NCI-H2081 treated with DMSO at 0.1 percent for 48 hours (cell line): ENCODE measurements at places on chromosomes 16 and 17.
A peak's percentile ranks its signal among the peaks of the same experiment; 100 is the strongest.

DNA sequence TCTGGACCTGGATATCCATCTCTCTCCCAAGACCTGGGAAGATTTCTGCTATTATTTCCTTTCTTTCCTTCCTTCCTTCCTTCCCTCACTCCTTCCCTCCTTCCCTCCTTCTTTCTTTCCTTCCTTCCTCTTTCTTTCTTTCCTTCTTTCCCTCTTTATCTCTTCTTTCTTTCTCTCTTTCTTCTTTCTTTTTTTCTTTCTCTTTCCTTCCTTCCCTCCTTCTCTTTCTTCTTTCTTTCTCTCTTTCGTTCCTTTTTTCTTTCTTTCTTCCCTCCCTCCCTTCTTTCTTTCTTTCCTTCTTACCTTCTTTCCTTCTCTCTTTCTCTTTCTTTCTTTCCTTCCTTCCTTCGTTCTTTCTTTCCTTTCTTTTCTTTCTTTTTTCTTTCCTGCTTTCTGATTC lies 37.8 kb upstream of the N4BP1 start:
- DNase-seq, result no peak

DNA sequence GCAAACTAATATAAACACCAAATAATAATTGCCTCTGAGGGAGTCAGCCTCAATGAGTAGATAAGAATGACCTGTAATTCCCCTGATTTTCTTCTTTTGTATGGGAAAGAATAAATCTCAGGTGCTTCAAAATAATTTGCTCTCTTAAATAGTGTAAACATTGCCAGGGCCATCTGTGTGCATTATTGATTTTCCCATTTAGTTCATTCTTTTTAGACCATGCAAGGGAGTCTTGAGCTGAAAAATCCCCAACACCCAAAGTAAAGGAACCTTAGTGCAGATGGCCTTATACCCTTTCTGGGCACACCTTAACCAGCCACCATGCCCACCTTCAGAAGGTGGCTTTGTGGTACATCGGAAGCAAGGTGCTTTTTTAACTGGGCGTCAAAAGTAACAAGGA lies 267.2 kb downstream of the TMEM114 start:
- DNase-seq, result no peak

DNA sequence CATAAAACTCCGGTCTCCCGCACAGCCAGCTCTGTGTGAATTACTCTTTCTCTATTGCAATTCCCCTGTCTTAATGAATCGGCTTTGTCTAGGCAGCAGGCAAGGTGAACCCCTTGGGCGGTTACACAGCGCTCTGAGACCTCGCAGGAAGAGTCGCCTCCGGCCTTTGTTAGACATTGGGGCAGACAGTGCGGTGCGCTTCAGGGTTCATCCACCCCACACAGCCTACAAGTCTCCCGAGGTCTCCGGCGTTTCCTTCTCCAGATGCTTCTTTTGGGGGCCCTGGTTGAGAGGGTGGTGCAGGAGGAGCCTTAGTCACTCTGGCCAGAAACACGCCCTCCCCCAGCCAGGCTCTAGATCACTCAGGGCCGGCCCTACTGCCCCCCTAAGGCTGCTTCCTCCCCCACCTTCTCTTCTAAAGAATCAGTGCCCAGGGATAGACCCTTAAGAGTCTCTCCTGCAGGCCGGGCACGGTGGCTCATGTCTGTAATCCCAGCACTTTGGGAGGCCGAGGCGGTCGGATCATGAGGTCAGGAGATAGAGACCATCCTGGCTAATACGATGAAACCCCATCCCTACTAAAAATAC lies 1.7 kb upstream of the MSRB1 start:
- no peak for DNase-seq

DNA sequence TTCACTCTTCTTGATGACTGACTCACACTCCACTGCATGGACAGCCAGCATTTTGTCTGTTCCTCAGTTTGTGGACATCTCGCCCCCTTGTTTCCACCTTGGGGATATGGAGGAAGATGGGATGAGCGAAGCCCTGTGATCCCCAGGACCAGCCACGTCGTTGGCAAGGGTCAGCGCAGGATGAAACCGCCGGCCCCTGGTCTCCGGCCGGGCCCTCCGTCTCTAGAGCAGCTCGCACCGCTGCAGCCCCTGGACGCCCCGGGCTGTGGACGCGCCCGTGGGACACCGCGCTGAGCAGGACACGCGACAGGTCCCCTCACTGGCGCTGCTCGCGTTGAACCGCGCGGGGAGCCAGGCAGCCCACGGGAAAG lies 604 bp upstream of the ZC3H18 start:
- DNase-seq, result no peak

GRCh38 chr17:17696085-17696484 lies 14.8 kb downstream of the RAI1 start:
- DNase-seq, result no peak

DNA sequence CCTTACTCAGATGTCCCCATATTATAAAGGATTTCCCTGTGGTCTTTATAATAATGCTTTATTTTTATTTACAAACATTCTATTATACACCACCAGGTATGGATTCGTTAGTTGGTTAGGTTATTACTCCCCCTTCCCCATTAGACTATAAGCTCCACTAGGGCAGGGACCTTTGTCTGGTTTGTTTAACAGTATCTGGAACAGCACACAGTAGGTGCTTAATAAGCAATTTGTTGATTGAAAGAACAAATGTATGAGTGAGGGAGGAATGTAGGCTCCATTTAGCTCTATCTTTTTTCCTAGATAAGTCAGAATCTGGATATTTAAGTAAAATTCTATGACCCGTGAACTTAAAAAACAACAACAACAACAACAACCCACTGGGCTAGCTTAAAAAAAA lies 2.3 kb upstream of the PRKCB start:
- DNase-seq, result no peak

GRCh38 chr17:29615492-29616299 lies 7.0 kb downstream of the CORO6 start:
- DNase-seq, result peak; percentile 12

- no peak for DNase-seq
Observed at GRCh38 chr16:67039260-67040020, 10.5 kb downstream of the CBFB start.

DNA sequence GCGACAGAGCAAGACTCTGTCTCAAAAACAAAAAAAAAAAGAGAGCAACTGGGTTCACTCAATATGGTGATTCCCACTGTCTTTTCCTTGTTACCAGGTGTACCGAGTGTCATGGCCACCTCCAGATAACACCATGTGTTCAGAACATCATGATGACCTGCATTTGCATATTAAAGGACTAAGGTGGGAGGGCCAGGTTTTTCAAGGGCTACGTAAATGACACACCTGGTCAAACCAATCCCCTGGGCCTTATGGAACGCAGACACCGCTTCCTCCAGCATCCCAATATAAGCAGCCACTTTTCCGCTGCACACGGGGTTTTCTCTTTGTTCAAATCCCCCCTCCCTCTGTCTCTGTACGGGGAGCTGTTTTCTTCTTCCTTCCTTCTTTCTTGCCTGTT lies 29.3 kb downstream of the WSCD1 start:
- no peak for DNase-seq

- no peak for DNase-seq
Observed at GRCh38 chr17:79080761-79081290, 6.2 kb downstream of the ENGASE start.

DNA sequence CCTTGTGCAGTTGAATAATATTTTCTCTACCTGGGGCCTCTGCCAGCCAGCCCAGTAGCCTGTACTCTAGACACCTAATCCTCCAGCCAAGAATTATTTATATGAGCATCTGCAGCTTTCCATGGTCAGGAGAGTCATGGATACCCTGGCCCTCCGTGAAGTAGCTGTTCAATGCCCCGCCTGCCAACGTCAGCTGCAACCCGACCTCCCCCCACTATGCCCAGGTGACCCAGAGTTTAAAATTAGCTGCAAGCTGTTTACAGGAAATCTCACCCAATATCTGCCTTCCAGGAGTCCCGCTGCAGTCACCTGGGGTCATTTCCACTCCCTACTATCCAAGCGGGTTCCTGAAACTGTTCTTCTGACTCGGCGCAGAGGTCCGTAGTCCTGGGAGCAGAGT lies 12.3 kb downstream of the SDR42E2 start:
- no peak for DNase-seq

GRCh38 chr16:12740986-12741610 lies 62.6 kb downstream of the CPPED1 start:
- no peak for DNase-seq

- DNase-seq, result no peak
Observed at GRCh38 chr17:74773414-74773813, 2.7 kb downstream of the NAT9 start.

- no peak for DNase-seq
Observed at GRCh38 chr17:19364699-19365498, 2.4 kb upstream of the B9D1 start.

DNA sequence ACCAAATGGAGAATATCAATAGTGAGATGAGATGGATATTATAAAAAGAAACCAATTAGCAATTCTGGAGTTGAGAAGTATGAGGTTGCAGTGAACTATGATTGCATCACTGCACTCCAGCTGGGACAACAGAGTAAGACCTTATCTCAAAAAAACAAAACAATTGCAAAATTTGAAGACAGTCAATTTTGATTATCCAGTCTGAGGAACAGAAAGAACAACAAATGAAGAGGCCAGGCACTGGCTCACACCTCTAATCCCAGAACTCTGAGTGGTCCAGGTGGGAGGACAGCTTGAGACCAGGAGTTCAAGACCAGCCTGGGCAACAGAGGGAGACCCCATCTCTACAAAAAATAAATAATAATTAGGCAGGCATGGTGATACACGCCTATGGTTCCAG lies 35.0 kb downstream of the USP32 start:
- DNase-seq, result no peak

DNA sequence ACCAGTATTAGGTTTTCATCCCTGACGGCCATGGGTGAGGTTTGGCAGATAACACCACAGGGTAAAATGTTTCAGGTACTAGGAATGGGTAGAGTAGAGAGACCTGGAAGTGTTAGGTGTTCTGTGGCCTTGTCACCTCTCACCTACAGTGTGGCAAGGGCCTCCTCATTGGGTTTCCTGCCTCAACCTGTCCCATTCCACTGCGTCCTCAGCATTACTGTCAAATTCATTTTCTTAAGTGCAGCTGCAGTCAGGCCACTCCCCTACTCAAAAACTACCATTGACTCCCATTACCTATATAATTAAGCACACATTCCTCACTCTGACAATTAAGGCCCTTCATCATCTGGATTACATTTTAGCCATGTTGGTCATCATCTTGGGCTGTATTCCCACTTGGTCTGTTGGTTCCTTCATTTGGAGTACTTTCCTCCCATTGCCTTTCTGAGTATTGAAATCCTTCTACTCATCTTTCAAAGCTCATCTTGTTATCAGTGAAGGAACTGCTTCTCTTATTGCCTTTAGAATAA lies 64.5 kb downstream of the NUP88 start:
- DNase-seq, result no peak

DNA sequence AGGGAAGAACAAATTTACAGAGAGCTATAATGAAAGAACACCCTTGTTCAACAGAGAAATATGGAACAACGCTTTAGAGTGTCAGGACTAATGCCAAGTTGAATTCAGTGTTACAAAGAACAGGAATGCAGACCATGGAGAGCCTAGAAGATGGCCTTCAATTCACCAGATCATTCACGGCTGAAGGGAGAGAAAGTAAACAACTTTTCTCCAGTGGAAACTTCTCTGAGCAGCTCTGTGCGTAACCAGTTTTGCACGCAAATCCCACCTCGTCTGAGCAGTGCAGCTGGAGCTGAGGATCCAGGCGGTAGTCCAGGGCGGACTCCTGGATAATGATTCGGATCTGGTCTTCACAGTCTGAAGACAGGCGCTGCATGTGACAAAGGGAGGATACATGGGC lies 40.5 kb upstream of the CLEC18B start:
- DNase-seq, result no peak

GRCh38 chr16:86395477-86395876 lies 114.8 kb upstream of the FOXF1 start:
- DNase-seq, result no peak

GRCh38 chr16:49395021-49395420 lies 21.4 kb downstream of the C16orf78 start:
- no peak for DNase-seq

- no peak for DNase-seq
Observed at GRCh38 chr16:25988084-25988483, 296.3 kb downstream of the HS3ST4 start.

DNA sequence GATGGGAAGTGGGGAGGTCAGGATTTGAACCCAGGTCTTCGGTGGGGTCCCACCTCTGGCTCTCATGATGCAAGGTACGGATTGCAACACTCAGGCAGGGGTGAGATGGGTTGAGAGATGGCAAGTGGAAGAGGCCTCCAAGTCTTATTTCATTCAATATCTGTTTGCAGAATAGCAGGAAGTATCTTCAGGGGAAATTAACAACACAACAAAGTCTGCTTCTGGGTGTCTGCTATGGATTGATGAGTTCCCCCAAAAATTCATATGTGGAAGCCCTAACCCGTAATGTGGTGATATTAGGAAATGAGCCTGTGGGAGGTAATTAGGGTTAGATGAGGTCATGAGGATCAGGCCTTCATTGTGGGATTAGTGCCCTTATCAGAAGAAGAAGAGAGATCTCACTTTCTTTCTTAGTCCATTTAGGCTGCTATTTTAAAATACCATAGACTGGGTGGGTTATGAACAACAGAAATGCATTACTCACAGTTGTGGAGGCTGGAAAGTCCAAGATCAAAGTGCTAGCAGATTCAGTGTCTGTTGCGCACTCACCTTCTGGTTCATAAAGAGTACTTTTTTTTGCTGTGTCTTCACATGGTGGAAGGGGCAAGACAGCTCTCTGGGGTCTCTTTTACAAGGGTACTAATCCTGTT lies 4.4 kb upstream of the CD300H start:
- DNase-seq, result no peak

- no peak for DNase-seq
Observed at GRCh38 chr17:16428098-16428882, 12.9 kb downstream of the TRPV2 start.

GRCh38 chr16:65547772-65548446 lies 426.0 kb upstream of the CDH11 start:
- DNase-seq, result no peak

GRCh38 chr16:77213542-77214106 lies 14.4 kb downstream of the SYCE1L start:
- DNase-seq, result no peak

DNA sequence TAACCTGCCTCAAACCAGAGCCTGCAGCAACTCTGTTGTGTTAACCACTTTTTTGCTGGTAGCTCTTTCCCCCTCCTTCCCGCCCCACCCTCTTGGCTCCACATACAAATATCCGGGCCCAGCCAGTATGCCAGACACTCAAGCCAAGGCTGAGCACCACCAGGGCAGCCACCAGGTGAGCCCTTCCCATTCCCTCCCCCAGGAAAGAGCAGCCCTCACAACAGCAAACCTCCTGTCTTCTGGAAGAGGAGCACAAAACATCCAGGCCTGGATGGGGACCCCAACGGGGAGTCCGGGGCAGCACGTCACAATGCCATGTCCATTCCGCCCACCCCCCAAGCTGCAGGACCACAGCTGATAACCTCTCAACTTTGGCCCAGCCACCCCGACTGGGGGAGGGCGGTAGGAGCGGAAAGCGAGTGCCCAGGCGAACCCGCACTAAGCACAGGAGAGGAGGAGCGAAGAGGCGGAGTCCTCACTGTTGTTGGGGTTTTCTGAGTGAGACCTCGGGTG lies 757 bp downstream of the ORMDL3 start:
- DNase-seq, result no peak

GRCh38 chr17:13477180-13477611 lies 124.5 kb downstream of the HS3ST3A1 start:
- DNase-seq, result no peak
